NCI-H510A treated with DMSO at 0.1 percent for 48 hours (cell line): ENCODE measurements at places on chromosomes 11 and 22.

DNA sequence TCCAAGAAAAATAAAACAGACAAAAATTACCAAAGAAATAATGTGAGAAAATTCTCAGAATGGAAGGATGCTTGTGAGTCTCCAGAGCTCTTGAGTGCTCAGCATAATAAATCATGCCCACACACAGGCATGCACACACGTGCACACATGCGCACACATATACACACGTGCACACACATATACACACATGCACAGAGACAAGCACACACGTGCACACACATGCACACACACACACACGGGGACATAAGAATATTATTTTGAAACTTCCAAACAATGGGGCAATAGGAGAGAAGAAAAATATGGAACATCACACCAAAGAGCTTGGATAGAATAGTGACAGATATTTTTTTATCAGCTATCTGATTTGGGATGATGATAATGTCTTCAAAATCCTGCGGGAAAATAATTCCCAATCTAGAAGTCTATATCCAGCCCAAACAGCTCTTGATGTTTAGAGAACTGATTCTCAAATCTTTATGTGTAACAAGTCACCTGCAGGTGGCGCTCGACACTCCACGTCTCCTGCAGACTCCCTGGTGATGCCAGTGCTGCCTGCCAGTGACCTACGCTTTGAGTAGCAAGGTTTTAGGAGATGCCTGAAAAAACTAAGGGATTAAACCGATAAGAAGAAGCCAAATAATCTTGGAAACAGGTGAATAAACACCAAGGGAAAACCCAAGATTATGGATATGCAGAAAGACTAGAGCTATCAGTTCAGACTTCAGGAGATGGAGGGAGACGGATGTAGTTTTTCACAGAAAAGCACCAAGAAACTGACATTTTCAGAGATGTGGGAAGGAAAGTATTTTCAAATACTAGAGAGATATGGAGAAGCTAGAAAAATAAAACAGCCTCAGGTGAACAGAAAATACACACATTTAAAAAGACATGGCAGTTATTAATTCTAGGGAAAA is 743.6 kb downstream of the ETS1 start:
- peak; percentile 82 for DNase-seq

DNA sequence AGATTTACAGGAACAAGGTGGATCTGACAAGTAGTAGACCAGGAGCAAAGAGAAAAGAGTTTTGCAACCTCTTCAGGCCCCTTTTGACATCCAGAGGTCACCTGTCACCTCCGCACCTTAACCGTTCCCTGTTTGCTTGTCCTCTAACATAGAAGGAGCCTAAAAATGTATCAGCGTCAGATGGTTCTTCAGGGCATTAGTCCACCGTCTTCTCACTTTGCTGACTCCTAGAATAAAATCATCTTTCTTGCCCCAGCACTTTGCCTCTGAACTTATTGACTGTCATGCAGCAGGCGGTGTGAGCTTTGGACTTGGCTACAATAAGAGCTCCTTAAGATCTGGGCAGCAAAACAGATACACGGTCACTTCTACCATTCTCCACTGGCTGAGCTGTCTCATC is 339.7 kb upstream of the B3GAT1 start:
- DNase-seq = no peak

GRCh38 chr11:24286238-24286637 is 210.6 kb upstream of the LUZP2 start:
- no peak for DNase-seq

DNA sequence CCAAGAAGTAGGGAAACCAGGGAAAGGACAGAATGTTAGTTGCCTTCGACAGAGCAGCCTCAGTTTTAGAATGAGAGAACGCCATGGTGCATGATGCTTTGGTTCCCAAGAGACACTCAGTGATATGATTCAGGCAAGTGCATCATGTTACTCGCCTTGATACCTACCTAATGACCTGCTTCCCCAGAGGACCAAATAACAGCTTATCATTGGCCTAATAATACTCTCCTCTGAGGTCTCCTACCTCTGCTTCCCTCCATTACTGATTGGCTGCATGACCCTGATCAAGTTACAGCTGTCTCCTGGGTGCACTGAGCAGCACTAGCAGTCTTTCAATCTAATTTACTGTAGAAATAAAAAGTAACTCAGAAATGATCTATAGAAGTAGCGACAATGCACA is 979.7 kb upstream of the FAT3 start:
- DNase-seq = no peak

GRCh38 chr11:3193373-3194015 is 25.1 kb downstream of the MRGPRG start:
- DNase-seq = no peak

GRCh38 chr11:101723371-101723770 is 139.6 kb upstream of the TRPC6 start:
- DNase-seq = no peak

DNA sequence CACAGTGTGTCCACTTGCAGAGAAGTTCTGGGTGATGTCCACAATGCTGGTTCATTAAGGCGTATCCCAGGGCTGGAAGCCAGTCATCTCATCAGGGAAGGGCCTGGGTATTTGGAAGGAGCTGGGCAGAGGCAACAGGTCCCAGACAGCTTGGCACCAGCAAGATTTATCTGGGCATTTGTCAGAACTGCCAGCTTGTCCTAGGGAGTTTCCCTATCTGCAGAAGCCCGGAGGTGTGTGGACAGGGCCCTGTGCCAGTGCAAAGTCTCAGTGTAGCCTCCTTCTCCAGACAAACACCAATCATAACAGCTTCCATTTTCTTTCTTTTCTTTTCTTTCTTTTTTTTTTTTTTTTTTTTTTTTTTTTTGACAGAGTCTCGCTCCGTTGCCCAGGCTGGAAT is 125.3 kb upstream of the TIMP3 start:
- DNase-seq = no peak

DNA sequence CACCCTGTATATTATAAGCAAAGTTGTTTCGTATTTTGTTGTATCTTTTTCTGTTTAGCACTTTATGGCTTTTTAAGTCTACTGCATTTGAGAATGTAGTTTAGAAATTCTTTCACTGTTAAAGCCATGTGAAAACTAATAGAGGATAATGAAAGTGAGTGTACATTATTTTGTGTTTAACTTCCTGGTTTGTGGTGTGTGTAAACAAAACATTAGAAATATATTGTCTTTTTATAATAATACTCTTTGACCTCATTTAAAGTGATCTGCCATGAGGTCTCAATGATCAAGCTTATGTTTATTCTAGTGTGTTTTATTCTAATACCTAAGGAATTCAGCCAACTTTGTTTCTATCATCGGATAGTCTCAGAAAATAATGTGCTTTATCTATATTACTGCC is 27.4 kb upstream of the TMEM45B start:
- DNase-seq = no peak

DNA sequence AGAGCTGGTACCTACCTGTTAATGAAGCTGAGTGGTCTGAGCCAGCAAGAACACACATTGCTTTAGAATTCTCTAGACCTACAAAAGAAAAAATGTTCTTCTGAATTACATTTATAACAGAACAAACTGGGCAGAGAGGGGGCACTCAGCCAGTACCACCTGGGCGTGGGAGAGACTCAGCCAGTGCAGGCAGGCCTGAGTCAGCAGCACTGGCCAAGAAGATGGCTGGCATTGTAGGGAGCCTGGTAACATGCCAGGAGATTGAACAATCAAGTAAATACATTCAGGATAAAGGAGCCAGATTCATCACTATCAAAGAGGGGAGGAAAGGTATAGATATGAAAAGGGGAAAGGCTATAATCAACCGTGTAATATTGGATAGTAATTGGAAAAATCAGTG is 19.9 kb downstream of the SERGEF start:
- no peak for DNase-seq

GRCh38 chr11:97269527-97269926 is 879.7 kb downstream of the JRKL start:
- DNase-seq = no peak

GRCh38 chr11:9601037-9601875 is 27.8 kb downstream of the WEE1 start:
- no peak for DNase-seq

DNA sequence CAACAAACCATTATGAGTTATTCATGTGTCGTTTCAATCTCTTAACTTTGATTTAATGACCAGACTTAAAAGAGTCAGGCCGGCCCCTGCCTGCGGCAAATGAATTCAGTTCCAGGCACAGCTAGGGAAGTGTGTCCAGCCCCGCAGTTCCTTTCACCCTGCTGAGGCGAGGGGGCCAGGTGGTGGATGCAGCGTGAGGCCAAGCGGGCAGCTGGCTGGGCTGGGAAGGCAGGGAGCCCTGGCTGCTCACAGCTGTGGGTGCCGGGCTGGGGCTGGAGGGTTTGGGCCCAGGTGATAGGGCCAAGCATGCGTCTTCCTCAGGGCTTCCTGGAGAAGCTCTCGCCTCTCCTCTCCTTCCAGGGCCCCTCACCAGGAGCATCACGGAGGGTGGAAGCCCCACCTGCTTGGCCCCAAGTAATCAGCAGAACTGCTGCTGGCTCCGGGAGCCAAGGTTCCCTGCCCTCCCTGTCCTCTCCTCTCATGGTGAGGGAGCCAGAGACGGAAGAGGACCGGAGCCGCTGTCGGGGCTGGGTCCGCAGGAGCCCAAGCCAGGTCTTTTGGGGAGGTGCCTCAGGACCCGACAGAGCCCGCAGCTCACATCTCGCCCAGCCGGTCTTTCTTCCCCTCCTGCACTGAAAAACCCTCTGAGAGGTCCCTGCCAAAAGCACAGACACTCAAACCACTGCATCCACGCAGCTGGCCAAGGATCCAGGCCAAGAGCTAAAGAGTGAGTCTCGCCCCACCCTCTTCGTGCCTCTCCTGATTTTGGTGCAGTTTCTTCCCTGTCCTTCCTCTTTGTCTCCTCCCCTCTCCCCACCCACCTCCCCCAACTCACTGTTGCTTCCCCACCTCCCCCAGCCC is 97.0 kb downstream of the ST3GAL4 start:
- DNase-seq = no peak

DNA sequence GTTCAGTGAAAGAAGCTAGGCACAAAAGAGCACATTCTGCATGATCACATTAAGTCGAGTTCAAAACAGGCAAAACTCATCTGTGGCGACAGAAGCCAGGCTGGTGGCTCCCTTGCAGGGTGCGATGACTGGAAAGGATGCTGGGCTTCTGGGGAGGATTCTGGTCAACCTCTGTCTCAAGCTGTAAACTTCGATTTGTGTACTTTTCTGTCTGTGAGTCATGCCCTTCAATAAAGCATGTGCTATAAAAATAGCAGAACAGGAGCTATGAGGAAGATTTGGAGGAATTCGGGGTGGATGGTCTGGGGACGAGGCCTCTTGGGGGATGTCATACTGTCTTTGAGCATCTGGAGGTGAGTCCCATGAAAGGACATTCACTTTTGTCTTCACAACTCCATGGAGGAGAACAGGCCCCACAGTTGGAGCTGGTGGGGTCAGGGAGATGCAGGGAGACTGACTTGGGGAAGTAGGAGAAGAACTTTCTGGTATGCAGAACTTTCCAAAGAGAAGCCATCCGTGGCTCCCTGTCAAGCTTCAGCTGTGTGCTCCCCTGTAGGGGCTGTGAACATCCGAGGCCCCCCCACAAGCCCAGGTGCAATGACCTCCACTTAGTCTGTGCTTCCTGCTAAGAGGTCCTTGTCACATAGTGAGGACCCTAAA is 77.8 kb upstream of the LINC01488 start:
- DNase-seq = no peak

DNA sequence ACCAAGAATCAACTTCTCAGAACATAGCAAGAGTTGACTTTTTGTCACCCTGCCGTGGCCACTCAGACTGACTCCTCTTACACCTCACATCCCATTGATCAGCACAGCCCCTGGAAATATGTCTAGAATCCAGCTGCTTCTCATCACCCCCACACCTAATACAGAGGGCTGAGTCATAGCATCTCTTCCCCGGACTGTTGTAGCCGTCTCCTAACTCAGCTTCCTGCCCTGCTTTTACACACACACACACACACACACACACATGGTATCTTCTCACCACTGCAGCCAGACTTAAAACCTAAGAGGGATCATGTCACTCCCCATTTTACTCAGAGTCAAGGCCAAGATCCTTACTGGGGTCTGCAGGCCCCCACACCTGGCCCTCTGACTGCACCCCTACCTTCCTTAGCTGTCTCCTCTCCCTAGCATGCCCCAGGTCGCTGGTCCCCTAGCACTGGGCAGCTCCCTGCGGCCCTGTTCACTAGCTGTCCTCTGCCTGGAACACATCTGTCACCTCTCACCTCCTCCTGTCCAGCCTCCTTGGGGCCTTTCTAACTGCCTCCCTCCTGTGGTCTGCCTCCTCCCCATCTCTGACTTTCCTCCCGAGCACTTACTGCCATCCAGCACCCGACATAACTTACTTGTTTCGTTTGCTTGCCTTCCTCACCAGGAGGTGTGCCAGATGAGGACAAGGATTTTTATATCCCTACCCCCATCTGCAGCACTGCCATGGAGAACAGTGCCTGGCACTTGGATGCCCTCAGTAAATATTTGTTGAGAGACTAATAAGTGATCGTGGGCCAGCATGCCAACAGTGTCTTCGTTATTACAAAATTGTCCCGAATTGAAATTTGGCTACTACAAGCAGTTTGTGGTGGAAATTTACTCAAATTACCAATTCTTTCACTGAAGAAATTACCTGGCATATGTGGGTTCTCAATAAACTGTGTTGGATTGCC is 61.9 kb downstream of the BMAL1 start:
- no peak for DNase-seq

DNA sequence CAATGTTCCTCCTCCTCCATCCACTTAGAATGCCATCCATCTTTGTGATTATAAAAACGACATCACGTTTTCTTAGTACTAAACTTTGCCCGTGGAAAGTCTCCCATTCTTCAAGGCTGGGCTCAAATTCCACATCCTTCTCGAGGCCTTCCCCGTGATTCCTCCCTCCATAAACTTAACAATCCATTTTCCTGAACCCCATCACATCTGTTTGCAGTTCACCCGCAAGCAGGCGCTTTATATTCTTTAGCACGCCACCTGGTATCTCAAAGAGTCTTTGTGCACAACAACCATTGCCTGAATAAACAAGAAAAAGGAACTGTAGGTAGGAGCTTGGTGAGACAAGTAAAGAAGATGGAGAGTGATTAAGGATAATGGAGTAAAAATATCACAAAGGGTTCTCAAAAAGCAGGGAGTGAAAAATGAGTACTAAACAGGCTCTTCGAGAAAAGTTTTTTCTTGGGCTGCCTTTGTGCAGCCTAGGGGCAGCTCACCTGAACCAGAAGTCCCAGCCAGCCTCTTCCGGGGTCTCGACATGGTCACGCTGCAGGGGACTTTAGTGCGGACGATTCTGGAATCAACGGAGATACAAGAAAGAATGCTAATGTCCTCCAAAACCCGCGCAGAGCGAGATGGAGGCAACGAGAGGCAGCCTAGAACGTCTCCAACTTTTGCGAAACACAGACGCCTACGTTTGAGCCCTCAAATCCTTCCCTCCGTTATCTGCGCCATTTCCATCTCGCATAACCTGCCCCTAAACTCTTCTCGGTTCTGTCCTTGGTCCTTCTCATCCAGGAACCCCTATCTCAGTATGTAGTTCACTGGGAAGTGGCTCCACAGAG is 585 bp downstream of the THYN1 start:
- no peak for DNase-seq

DNA sequence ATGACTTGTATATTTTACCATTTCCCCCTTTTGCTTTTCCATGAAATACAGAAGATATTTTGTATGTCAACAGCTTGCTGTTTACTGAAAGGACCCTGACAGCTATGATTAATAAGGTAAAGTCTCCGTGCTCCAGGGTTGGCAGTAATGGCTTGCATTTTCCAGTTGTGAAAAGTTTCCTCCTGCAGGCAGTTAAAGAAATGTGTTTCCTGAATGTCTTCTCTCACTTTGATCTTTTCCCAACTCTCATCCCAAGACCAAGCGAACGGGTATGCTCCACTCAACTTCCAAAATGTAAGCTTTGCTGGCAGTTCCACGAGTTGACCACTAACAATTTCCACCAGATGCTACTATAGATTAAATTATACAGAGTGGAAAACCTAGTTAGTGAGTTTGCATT is 8.9 kb downstream of the FIBIN start:
- no peak for DNase-seq
